ENCODE measurements at places on chromosomes 7 and 10.

- no peak for DNase-seq
- no peak overlapping the region for H3K4me3 ChIP-seq
Measured at GRCh38 chr7:45985902-45986301, 64.8 kb upstream of the IGFBP3 start.

DNA sequence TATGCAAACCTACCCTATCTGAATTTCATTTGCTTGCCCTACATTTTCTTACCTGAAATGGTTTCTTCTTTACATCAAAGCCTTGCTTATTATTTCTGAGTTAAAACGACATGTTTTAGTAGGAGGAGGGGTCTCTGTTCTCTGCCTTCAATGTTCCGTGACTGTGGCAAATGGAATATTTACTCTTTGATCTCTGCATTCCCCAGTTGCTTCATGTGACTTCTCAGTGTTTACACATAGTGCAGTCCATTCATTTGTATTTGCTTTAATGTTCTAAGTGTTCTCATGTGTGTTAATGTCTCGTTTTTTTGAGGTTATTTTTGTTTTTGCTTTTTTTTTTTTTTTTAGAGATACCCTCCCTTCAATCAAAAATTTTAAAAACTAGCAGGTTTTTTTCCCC lies 75.8 kb downstream of the GNAI1 start:
- H3K27me3 ChIP-seq = no peaks in the 10 kb centered on the region
- DNase-seq = no peak
- no peaks in the 10 kb centered on the region for H3K4me1 ChIP-seq

- H3K4me1 ChIP-seq = no peaks in the 10 kb centered on the region
- H3K36me3 ChIP-seq = no peaks in the 10 kb centered on the region
- peaks cover 4% of the 10 kb centered on the region for H3K27me3 ChIP-seq
- no peak overlapping the region for H3K4me3 ChIP-seq
- DNase-seq = no peak
Measured at GRCh38 chr10:96496281-96496925, 17.3 kb downstream of the TLL2 start.

DNA sequence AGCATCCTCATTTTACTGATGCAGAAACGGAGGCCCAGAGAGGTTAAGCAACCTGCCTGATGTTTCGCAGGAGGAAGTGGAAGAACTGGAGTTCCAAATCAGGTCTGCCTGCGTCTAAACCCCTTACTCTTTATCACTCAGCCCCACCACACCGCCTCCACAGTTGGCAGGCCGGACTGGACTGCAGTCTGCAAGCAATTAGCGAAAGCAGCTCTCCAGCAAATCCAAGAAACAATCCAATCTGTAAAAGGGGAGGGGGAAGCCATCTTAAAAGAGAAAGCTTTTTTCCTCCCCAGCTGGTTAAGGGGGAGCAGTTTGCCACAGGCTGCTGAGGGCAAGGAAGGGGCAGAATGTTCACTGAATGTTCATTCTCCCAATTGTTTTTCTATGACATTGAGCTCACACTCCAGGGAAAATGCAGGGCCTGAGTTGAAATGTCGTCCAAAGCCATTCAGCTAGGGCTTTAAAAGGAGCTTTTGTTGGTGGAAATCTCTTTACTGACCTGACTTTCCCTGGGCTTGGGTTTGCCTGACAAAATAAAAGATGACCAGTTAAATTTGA lies 350.1 kb downstream of the RNLS start:
- H3K4me1 ChIP-seq = no peaks in the 10 kb centered on the region
- no peak overlapping the region for H3K27ac ChIP-seq
- H3K27me3 ChIP-seq = no peaks in the 10 kb centered on the region

Data from CD8-positive, alpha-beta memory T cell (primary cell).